Vagina (tissue), 2 donors: ENCODE measurements at places on chromosomes 11 and 22.
A peak's percentile ranks its signal among the peaks of the same experiment; 100 is the strongest.

- H3K27me3 ChIP-seq, result no peaks in the 10 kb centered on the region
- no peak overlapping the region for H3K4me3 ChIP-seq
- DNase-seq, result no peak
- peaks cover 3% of the 10 kb centered on the region for H3K4me1 ChIP-seq
- no peak overlapping the region for H3K27ac ChIP-seq
- H3K36me3 ChIP-seq, result no peaks in the 10 kb centered on the region
These were observed 13.3 kb upstream of the SERPINH1 start for GRCh38 chr11:75548595-75549272.

DNA sequence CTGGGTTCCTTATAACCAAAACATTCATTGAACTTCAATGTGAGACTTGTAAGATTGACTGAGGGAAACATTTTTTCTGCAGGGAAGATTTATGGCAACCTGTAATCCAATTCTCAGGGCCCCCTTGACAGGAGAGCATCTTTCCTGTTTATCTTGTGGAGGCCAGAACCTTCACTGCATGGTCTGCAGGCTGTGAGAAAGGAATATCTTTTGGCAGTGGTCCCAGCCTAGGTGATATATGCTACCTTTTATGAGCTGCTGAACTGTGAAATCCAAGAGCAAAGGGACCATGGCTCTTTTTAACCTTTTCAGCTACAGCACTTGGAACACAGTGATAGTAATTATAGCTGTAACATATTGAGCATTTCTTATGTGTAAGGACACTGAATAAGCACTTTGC, 590.2 kb upstream of the B3GAT1 start:
- no peaks in the 10 kb centered on the region for H3K4me1 ChIP-seq
- no peak for DNase-seq
- no peak overlapping the region for H3K4me3 ChIP-seq
- H3K27me3 ChIP-seq, result no peaks in the 10 kb centered on the region

DNA sequence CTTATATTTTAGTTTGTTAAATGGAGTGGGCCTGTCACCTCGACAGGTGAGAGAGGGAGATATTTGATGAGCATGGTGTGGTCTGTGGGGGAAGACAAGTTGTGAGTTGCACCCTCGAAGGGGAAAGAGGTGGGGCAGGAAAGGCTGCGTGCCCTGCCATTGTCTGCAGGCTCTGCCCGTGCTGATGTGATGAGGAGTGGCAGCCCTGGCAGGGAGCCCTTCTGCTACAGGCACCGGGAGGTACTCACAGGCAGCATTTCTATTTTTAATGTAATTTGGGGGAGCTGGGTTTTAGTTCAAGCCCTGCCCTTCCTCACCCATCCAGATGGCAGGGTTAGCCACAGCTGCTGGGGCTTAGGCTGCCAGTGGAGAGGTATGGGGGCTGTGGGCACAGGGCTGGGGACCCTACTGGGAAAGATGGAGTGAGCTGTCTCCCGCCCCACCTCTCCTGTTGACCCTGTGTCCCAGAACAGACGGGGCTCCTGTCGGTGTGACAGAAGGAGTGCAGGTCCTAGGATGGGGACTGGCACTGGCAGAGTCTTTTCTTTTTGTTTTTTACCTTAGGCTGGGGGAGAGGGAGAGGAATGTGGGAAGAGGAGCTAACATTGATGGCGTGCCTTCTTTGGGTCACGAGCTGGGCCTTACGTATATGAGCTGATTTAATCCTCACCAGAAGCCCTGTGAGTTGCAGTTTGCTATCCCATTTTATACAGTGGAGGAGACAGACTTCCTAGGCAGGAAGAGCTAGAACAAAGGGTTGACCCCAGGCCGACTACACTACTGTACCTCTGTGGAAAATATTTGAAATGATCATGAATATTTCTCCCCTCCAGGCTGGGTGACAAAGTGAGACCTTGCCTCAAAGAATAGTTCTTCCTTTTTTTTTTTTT, 51.6 kb downstream of the CEP164 start:
- no peak overlapping the region for H3K27ac ChIP-seq
- no peaks in the 10 kb centered on the region for H3K27me3 ChIP-seq
- no peak overlapping the region for H3K4me3 ChIP-seq
- H3K36me3 ChIP-seq, result peaks cover 44% of the 10 kb centered on the region
- DNase-seq, result no peak

GRCh38 chr11:30786256-30787110, 200.3 kb upstream of the MPPED2 start:
- H3K4me3 ChIP-seq, result no peak overlapping the region
- no peak overlapping the region for H3K27ac ChIP-seq
- H3K27me3 ChIP-seq, result no peaks in the 10 kb centered on the region
- H3K36me3 ChIP-seq, result no peaks in the 10 kb centered on the region

GRCh38 chr11:121810291-121810690, 305.7 kb downstream of the BLID start:
- H3K4me3 ChIP-seq, result no peak overlapping the region
- H3K27me3 ChIP-seq, result no peaks in the 10 kb centered on the region
- no peak overlapping the region for H3K27ac ChIP-seq
- H3K36me3 ChIP-seq, result no peaks in the 10 kb centered on the region
- H3K4me1 ChIP-seq, result no peaks in the 10 kb centered on the region
- DNase-seq, result no peak

DNA sequence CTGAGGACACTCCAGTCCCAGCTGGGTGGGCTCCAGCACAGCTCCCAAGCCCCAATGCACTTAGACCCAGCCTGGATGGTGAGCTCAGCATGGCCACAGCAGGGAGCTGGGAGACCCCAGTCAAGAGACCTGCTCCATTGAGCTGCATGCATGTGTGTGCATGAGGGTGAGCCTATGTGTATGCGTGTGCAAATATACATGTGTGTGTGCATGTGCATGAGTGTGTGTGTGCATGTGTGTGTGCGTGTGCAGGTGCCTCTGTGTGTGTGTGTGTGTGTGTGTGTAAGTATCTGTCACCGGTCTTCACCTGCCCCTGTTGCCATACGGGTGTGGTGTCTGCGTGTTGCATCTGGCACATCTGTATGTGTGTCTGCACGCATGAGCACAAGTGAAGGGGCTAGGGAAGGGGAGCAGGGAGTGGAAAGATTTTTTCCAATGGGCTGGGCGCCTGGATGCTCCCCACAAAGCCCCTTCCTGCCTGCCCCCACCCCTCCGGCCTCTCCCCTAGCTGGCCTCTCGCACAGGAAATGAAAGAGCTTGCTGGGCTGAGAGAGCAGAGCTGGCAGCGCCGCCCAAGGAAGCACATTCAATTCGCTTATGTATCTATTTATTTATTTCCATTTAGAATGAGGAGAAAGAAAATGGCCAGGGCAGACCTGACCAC, 4.1 kb downstream of the TSPAN32 start:
- no peaks in the 10 kb centered on the region for H3K36me3 ChIP-seq
- DNase-seq, result no peak
- no peaks in the 10 kb centered on the region for H3K27me3 ChIP-seq
- peak overlapping the region; percentile 10 for H3K4me3 ChIP-seq

- H3K4me3 ChIP-seq, result no peak overlapping the region
- H3K4me1 ChIP-seq, result no peaks in the 10 kb centered on the region
These were observed 360.6 kb downstream of the BRD1 start for GRCh38 chr22:49466878-49467595.

DNA sequence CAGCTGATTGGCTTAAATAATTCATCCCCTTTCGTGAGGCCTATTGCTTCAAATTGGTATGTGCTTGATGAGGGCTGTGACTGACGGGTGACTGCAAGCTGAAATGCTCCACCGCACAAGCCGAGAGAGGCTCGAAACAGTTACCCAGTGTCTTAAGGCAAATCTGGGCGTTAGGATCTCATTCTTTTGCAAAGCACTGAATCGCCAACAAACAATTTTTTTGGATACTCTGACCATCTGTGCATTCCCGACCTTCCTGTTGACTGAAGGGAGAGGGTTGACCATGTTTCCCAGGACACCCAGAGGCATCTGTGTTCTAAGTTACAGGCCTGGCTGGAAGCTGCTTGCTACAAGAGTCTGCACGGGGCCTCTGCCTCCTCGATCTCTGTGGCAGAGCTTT, 32.1 kb downstream of the CACNG2 start:
- no peak overlapping the region for H3K27ac ChIP-seq
- no peak for DNase-seq
- H3K4me3 ChIP-seq, result no peak overlapping the region
- no peaks in the 10 kb centered on the region for H3K36me3 ChIP-seq
- no peaks in the 10 kb centered on the region for H3K4me1 ChIP-seq

DNA sequence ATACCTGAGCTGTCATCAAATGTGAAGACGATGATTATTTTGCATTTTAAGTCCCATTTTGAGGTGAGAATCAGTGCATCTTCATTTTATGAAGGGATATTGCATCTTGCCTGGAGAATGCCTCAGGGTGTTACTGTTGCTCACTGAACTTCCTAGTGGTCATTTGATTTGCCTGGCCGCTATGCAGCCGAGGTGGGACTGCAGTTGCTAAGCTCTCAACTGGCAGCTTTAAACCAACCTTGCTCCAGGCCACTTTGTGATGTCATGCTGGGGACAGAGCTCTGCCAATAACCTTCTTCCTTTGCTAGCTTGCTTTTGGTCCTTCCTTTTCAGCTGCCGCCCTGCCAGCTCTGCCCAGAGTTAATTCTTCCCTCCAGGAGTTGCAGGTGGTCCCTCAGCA, 409.4 kb upstream of the B3GAT1 start:
- H3K27me3 ChIP-seq, result no peaks in the 10 kb centered on the region
- H3K4me1 ChIP-seq, result no peaks in the 10 kb centered on the region
- H3K27ac ChIP-seq, result no peak overlapping the region

DNA sequence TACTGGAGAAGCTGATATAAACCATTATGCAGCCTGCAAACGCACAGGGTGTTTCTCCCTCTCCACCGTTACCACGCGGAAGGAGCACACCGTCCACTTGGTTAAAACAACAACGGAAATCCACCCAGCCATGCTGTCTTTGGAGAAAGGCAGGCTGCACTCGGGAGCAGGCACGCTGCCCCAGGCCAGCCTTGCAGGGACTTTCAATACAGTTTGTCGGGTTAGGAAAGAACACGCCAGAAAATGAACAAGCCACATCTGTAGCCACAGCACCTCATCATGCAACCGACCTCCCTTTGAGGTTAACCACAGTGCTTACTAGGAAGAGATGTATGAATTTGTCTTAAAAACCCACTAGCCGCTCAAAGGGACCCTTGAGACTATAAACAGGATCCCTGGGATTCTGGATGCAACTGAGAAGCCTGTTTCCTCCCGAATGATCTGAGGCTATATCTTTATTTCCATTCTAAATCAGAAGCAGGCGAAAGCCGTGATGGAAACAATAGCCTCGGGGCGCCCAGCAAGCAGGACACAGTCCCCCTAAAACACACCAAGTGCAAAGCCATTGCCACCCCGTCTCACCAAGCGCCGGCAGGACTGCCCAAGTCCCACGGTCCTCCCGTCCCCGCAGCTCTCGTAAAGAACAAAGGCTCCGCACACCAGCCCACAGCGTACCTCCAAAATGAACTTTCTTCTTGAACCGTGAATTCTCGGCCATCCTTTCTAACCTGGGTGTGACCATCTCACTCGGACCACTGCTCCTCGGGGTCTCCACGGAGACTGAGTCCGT, 318.9 kb downstream of the CTTN start:
- H3K4me1 ChIP-seq, result peaks cover under 1% of the 10 kb centered on the region
- no peaks in the 10 kb centered on the region for H3K36me3 ChIP-seq
- no peak overlapping the region for H3K27ac ChIP-seq
- H3K27me3 ChIP-seq, result no peaks in the 10 kb centered on the region
- H3K4me3 ChIP-seq, result no peak overlapping the region
- DNase-seq, result no peak

GRCh38 chr11:910589-911030, at the start of gene CHID1:
TSS of gene CHID1 (minus strand) at chr11:910810. CDS start at chr11:904816, 5,994 bp downstream.
- DNase-seq, result no peak
- H3K27me3 ChIP-seq, result no peaks in the 10 kb centered on the region
- H3K27ac ChIP-seq, result peak within 1 kb of the TSS; percentile 90

DNA sequence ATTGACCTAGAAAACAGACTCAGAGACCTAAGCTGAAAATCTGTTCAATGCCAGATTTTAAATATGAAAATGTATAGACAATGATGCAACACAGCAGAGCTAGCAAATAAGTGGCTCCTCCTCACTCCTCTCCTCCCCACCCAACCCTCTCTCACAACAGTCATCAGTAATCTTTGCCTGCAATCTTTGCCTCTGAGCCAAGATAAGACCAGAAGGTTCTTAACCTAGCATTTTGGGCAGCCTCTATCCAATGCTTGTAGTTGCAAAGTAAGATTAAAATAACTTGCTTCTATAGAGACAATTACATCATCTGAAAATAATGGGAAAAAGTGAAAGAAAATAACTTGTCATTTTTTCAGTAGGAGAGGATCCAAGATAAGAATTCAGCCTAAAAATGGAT, 117.3 kb downstream of the PARVA start:
- H3K4me1 ChIP-seq, result no peaks in the 10 kb centered on the region
- H3K27ac ChIP-seq, result no peak overlapping the region
- no peaks in the 10 kb centered on the region for H3K27me3 ChIP-seq
- DNase-seq, result no peak

GRCh38 chr11:86103808-86104207, 34.9 kb upstream of the PICALM start:
- no peaks in the 10 kb centered on the region for H3K27me3 ChIP-seq
- H3K36me3 ChIP-seq, result no peaks in the 10 kb centered on the region
- no peak overlapping the region for H3K27ac ChIP-seq

DNA sequence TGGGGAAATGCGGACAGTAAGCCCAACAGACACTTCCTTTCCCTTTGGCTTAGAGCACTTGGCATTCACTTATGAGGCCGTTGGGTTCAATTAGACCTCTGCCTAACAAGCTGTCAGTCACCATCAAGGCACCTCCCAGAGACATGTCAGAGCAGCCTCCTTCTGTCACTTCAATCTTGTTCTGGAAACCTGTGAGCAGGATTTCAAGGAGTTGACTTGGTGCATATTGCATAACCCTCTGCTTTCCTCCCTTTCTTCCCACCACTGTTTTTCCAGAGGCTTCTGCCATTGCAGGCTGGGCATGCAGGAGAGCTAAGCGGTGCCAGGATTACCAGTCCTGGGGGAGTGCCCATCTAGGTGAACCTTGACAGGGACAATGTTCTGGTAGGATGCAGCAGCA, 484.2 kb upstream of the LRRC4C start:
- H3K27ac ChIP-seq, result no peak overlapping the region
- H3K4me1 ChIP-seq, result no peaks in the 10 kb centered on the region
- no peaks in the 10 kb centered on the region for H3K36me3 ChIP-seq
- no peaks in the 10 kb centered on the region for H3K27me3 ChIP-seq
- DNase-seq, result no peak
- H3K4me3 ChIP-seq, result no peak overlapping the region

GRCh38 chr11:31657091-31657490, 147.5 kb downstream of the ELP4 start:
- DNase-seq, result no peak
- no peak overlapping the region for H3K27ac ChIP-seq
- no peaks in the 10 kb centered on the region for H3K4me1 ChIP-seq
- no peaks in the 10 kb centered on the region for H3K36me3 ChIP-seq
- H3K27me3 ChIP-seq, result no peaks in the 10 kb centered on the region
- no peak overlapping the region for H3K4me3 ChIP-seq

- no peak overlapping the region for H3K27ac ChIP-seq
- no peak overlapping the region for H3K4me3 ChIP-seq
- no peaks in the 10 kb centered on the region for H3K4me1 ChIP-seq
- H3K27me3 ChIP-seq, result no peaks in the 10 kb centered on the region
- no peak for DNase-seq
These were observed 40.5 kb downstream of the MICAL2 start for GRCh38 chr11:12150831-12151382.
